ENCODE measurements at places on chromosomes 3 and 15.

- DNase-seq, result no peak
Measured at GRCh38 chr3:129597087-129597999, 9.1 kb downstream of the PLXND1 start.

- DNase-seq, result peak; percentile 74
Measured at GRCh38 chr3:187281191-187281714, 10.3 kb downstream of the MASP1 start.

DNA sequence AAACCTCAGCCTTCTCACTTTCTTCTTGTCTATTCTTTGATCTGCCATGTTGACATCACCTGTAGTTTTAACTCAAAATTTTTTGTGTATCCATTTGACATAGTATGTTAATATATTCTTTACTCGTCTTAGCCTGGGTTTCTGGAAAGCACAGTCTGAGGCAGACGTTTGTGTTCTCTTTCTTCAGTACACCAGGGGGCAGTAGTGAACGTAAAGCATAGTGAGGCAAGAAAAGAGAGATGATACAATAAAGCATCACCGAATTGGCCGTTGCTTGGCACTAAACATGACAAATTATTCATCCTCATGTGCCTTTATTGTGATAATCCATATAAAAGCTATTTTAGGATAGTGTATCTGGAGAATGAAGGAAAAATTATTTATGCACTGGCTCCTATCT lies 141.0 kb upstream of the MYRIP start:
- peak; percentile 74 for DNase-seq

DNA sequence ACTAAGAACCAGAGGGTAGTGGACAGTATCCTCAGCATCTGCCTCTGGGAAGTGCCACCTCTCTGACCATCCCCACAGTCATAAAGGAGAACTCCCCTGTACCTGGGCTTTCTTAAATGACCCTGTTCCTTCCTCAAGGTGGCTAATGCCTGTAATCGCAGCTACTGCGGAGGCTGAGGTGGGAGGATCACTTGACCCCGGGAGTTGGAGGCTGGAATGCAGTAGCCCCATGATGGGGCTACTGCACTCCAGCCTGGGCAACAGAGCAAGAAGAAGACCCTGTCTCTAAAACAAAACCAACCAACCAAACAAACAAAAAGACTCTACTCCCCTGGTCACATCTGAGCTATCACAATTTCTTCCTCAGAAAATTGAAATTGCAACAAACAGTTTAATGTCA lies 848 bp upstream of the BUB1B start:
- DNase-seq, result no peak

- no peak for DNase-seq
Measured at GRCh38 chr3:189631373-189631408, at the start of gene TP63. TP63 (plus strand) TSS chr3:189631389; CDS start chr3:189631516, 127 bp downstream.

DNA sequence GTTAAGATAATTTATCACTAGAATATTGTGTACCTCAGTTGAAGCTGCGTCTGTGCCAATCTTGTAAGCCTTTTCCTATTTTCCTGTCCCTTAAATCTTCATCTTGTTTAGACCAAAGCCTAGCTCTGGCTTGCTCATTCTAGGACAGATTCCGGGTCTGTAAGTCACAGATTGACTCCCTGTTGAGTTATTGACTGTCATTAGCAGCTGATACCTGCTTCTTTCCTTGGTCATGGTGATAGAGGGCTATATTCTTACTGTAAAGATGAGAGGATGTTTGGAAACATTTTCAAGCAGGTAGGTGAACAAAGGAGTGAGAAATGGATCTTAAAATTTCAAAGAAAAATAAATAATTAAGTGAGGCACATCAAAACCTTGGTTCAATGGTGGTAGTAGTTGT lies 200.2 kb downstream of the KCNH8 start:
- DNase-seq, result no peak

DNA sequence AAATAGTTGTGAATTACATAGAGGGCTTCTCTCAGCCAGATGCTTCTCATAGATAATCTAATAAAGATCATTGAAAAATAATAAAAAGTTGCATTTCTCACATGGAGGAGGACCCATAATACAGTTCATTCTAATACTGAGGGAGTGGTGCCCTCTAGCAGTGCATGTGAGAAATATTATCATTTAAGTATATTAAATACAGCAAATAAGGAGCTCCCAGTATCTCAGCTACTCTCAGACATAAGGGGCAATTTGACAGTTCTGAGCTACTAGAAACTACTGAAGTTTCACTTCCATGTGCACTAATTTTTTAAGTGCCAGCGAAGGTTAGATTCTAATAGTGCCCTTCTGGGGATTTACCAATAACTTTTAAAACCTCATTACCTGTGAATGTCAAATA lies 188.3 kb downstream of the IL5RA start:
- DNase-seq, result peak; percentile 1

DNA sequence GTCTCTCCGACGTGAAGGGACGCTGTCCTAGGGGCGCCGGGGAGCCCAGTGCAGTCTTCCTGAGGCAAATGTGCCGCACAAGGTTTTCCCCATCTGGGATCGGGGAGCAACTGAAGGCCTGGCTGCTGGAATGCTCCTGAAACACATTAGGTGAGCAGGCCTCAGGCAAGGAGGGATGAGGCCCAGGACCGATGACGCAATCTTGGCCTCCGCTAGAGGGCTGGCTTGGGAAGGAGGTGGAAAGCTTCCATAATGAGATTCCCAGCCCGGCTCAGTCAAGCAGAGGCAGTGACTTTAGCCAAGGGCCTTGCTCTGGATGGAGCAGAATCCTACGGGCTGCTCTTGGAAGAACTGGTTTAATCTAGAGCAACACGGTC lies 50.8 kb downstream of the CPN2 start:
- peak; percentile 80 for DNase-seq

DNA sequence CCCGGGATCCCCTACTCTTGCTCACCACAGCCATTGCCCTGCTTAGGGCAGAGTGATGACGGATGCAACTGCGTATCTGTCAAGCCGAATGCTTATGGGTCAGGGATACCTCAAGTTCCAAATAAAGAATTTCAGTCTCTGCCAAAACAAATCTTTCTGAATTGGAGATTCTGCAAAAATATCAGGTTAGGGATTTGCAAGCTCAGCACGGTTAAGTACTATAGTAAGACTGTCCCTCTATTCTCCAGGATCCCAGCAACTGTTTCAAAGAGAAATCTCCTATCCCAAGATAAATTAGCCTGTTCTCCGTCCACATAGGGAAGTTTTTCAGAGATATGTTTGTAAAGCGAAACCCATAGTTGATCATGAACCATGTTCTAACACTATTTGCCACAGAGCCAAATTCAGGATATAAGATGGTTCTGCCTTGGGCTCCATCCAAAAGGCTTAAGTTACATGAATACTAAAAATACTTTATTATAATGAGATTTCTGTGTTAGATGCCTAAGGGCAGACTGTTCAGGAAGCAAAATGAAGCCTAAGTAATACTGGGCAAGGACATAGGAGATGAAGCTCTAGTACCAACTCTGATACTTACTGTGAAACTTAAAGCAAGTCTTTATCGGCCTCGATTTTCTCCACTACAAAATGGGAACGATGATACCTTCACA lies 100.1 kb upstream of the LPP start:
- DNase-seq, result no peak

DNA sequence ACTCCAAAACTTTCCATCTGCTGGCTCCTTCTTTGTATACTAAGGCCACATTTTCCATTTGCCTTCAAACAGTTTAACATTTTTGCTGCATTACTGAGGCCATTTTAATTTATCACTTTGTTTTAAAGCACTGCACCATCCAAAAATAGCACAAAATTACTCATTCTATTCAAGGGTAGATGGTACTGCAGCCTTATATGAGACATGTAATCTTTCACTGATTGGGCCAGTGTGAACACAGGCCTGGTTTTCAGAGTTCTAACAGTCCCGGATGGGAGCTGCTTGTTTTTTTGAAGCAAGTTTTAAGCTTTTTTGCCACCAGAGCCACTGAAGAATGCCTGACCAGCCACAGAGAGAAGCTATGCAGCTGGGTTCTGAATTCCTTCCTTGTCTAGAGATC lies 172.3 kb upstream of the TSC22D2 start:
- peak; percentile 64 for DNase-seq

DNA sequence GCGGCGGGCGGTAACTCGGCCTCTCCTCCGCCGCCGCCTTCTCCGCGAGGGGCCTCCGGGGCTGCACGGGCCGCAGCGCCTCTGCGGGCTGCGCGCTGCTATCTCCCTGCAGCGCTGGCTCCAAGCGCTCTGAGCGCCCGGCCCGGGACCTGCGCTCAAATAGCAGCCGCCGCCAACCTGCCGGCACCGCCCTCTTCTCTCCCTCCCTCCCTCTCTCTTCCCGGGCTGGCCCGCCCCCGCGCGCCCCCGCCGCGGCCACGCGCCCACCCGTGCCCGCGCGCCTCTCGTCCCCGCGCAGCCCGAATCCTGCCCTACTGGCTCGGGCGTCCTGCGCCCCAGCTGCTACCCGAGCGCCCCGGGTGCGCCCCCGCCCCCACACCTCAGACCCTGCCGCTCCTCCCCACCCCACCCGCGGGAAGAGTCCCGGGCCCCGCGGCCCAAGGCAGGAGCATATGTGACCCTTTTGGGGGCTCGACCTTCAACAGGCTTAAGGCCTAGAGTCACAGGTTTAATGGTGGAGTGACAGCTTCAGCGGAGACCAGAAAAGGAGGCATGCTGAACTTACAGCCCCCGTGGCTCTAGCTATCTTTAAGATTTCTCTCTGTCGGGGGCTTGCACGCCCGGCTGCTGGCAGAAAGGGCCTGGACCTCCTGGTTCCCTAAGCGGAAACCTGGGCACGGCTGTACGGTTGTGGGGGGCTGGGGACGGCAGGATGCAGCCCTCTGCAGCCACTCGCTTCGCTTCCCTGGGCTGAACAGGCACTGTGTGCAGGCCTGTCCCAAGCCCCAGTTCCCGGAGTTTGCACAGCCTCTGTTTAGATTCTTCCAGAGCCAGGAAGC lies at the start of gene CACNA2D2:
CACNA2D2 (minus strand) TSS at position 131 of the 839 bp plus-strand sequence. CDS start 211 bp downstream, outside the sequence.
- DNase-seq, result no peak

GRCh38 chr3:61980041-61980440 lies 393.3 kb downstream of the FEZF2 start:
- peak; percentile 14 for DNase-seq

DNA sequence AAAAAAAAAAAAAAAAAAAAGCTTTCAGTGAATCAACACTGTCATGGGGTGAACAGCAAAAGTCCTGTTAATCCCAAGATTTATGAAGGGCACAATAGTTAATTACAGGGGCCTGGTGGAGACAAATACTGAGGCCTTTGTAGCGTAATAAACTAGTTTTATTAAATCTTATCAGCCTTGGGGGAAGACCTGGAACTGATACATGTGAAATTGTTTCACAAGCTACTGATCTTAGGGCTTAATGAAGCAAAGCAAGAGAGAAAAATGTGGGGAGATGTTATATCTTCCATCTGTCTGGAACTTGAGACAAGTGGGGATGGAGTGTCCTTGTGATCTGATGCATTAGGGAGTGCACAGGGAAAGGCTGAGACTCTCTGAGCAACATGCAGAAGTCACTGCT lies 47.9 kb upstream of the OSBPL11 start:
- no peak for DNase-seq

- DNase-seq, result no peak
Measured at GRCh38 chr3:60812502-60812901, 438.8 kb downstream of the FHIT start.

- DNase-seq, result no peak
Measured at GRCh38 chr3:65971293-65972252, 67.1 kb downstream of the MAGI1 start.

DNA sequence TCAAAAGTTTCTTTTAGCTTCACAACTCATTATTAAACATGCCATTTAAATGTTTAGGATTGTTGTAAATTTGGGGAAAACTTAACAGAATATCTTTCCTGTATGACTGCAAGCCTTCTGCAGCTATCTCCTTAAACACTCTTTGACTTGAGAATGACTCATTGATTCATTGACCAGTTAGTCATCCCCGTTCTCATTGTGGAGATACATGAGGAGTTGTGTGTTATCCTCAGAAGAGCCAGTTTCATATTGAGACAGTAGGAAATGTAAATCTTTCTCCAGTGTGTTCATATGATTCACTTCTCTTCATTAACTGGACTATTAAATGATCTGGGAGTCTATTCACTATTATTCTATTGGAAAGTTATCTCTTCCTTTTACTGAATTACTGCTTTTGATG lies 83.0 kb downstream of the CRYGS start:
- DNase-seq, result peak; percentile 49

DNA sequence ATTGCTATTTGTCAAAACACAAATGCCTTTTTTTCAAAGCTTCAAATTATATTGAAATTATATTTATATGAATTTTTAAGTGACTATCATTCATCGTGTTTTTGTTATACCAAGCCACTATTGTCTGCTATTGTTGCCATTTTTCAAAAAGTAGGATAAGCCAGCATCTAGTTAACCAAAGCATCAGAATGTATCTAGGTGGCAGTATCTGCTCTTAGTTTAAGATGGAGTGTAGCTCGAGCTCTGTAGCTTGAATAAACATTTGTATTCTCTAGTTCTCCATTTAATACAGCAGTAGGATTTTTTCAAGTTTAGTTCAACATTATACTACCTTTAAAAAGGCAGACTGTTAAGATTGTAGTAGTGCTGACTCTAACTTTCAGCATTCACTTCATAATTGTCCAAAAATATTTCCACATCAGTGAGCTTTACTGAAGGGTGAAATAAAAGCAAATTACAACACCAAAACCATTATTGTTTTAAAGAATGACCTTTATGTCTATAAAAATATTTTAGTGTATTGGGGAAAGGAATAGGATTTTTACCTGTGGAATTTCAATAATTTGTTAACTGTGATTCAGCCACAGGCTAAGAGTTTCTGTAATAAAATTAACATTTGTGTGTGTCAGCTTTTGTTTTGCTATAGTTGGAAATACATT lies 19.6 kb upstream of the C15orf61 start:
- peak; percentile 56 for DNase-seq

DNA sequence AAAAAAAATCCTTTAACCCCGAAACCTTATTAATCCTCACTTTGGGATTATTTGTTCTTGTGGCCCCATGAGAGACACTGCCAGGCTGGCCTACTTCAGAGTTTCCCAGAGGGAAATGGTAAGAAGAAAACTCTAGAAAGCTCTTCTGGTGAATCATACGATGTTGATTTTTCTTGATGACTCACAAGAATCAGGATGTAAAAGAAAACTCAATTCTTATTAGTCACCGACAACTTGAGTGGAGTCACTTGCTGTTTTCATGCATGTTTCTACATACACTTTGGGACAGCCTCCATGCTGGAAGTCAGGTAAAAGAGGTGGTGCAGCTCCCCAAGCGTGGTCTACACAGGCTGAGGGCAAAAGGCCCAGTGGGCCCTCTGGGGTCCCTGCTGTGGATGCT lies 42.8 kb downstream of the MYO5C start:
- DNase-seq, result peak; percentile 91

DNA sequence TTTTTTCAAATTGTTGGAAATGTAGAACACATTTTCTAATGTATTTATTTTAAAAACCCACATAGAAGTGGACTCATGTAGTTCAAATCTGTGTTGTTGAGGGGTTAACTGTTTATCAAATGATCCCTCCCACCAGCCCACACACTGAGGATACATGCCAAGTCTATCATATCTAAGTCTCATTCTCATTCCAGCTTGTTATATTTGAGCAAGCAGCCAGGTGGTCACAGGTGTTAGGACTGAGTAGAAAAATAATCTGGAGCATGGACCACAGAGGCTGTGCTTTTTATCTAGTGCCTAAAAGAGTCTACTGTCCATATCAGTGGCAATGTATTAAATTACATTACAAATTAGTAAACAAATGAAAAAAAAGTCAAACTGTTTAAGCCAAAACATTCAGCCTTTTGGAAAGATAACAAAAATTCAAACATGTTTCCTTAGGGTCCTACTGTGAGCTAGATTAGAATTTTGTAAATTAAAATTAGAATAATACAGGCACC lies 20.7 kb upstream of the SPESP1 start:
- no peak for DNase-seq

Data from fibroblast of pulmonary artery (primary cell).